ENCODE measurements at places on chromosomes 11 and 22.

- no peak for DNase-seq
Measured at GRCh38 chr11:128688896-128689546, 4.9 kb upstream of the FLI1 start.

DNA sequence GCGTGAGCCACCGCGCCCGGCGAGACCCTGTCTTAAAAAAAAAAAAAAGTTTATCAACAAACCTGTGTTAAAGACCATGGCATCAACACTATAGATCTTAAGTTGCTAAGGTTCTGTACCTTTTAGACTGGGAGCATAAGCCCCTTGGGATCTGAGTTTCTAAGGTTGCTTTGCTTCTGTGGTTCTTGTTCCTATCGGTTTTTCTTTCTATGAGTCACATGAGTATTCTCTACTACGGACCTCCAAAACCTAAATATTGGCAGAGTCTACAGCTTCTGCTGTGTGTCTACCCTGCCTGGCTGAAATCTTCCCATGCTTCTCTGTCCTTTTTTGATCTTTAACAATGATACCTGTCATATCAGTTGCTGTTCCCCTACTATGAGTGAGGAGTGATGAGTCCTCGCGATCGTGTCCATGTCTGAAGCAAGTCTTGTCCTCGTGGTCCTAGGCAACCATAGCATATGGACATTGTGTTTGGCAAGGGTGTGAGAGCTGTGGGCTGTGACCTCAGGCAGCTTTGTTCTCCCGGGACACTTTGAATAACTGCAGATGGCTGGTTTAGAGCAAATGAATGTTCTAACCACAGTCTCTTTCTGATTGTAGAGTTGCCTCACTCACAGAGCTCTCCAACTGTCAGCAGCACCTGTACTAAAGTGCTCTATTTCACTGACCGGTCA, 9.0 kb upstream of the DLAT start:
- DNase-seq: no peak

GRCh38 chr11:70411713-70412452, 13.6 kb downstream of the CTTN start:
- DNase-seq: no peak

- no peak for DNase-seq
Measured at GRCh38 chr11:64482588-64482987, 108.4 kb upstream of the SLC22A12 start.

DNA sequence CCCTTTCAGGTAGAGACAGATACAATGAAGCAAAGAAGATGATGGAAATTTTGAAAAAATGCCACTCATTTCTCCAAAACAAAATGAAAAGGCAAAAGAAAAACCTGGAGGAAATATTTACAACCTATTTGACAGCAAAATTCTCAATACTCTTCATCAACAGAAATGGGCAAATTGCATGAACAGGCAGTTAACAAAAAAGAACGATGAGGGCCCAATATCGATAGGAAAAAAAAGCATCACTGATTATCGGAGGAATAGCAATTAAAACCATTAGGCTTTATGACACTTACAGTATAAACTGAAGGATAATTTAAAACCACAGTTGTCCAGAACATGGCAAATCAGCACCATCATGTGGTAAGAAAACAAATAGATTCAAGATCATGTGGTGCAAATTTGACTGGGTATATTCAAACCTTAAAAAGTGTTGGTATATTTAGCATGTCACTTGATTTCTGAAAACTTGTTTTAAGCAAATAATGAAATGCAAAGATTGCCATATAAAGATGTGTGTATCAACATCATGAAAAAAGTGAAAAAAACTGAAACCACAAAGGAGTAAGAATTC, 222.9 kb downstream of the BRD1 start:
- DNase-seq: no peak

- no peak for DNase-seq
Measured at GRCh38 chr11:32043737-32044136, 47.1 kb upstream of the RCN1 start.

- DNase-seq: no peak
Measured at GRCh38 chr11:33412241-33412640, 155.1 kb downstream of the HIPK3 start.

DNA sequence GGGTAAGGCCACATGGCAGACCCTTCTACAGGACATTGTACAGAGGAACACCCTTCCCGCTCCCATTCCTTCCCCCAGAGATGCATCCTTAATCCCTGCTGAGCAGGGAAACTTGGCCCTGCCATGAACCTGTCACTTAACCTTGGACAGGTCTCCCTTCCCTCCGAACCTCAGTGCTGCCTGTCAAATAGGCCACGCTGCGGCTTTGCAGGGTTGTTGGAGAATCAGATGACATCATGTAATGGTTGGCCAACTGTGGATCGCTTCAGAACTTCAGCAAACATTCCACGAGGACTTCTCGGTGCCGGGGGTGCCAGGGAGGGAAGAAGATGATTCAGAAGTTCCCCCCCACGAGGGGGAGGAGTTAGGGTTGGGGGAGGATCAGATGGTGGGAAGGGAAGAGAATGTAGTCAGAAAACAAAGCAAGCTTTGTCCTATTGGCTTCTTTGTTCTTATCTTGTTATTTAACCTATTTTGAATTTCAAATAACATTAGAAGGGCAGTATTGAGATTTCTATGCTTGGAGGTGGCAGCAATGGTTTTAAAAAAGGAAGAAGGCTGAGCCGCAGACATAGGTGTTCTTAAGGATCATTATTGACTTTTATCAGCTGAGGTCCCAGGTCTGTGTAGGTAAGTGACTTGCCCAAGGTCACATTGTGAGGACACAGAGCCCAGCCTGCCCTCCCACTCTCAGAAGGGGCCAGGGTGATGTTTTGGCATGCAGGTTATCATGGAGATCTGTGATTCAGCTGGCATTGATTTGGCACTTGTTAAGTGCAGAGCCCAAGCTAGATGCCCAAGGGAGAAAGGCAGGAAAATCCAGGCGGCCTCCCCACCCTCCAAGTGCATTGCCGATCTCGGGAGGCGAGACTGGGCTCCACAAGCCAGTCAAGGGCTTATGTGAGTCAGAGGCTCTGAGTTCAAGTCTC, 3.1 kb downstream of the CDC42EP1 start:
- DNase-seq: no peak

DNA sequence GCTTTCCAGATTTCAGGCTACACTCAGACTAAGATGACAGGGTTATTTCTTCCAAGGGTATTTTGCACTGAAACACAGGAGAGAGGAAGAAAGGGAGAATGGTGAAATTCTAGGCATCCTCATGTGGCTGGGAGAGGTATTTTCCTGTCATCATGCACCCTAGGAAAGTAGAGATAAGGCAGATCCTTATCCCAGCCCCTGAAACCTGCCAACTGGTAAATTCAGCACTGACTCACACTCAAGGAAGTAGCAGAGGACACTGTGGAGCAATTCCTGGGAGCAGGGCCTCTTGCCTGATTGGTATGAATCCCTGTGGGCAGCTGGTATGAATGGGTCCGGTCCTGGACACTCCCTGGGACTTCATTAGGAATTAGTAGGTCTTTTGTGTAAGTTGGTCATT, 37.6 kb upstream of the SLC5A1 start:
- DNase-seq: no peak

- no peak for DNase-seq
Measured at GRCh38 chr11:68168694-68169093, 44.4 kb downstream of the KMT5B start.

DNA sequence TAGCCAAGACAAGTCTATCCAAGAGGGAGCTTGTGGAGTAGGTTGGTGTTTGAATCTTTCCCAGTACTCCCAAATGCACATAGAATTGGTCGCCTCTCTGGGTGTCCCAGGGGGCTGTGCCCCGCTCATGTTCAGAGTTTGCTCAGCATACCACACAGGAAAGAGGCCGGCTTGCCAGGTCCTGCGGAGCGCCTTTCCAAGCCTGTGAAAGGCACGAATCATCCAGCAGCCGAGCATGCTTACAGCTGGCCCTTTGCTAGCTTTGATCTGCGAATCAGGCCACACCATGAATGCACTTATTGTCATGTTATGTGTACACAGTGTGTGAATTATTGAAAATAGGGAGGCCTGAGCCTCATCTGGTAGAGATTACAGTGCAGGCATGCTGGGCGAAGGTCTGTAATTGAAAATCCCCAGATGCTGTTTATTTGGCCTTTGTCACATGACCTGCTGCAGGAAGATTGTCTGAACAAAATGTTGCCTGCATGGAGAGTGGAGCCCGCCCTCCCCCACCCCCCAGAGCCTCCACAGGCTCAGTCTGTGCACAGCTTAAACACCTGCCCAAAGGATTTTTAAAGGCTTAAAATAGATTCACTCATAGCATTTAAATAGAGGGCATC, 163.3 kb upstream of the RASSF10 start:
- DNase-seq: no peak

GRCh38 chr22:45927059-45927458, 49.9 kb downstream of the WNT7B start:
- no peak for DNase-seq

DNA sequence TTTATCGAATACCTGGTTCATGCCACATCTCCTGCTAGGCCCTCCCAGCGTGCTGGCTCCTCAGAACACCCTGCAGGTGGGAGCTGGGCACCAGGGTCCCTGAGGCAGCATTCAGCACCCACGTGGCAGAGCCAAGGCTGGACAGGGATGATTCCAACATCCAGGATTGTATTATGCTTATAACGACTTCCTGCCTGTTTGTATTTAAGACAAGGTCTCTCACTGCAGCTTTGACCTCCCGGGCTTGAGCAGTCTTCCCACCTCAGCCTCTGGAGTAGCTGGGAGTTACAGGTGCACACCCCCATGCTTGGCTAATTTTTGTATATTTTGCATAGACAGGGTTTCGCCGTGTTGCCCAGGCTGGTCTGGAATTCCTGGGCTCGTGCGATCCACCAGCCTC, 64.7 kb upstream of the WNT7B start:
- no peak for DNase-seq

- no peak for DNase-seq
Measured at GRCh38 chr11:88418508-88418907, 81.0 kb upstream of the CTSC start.

DNA sequence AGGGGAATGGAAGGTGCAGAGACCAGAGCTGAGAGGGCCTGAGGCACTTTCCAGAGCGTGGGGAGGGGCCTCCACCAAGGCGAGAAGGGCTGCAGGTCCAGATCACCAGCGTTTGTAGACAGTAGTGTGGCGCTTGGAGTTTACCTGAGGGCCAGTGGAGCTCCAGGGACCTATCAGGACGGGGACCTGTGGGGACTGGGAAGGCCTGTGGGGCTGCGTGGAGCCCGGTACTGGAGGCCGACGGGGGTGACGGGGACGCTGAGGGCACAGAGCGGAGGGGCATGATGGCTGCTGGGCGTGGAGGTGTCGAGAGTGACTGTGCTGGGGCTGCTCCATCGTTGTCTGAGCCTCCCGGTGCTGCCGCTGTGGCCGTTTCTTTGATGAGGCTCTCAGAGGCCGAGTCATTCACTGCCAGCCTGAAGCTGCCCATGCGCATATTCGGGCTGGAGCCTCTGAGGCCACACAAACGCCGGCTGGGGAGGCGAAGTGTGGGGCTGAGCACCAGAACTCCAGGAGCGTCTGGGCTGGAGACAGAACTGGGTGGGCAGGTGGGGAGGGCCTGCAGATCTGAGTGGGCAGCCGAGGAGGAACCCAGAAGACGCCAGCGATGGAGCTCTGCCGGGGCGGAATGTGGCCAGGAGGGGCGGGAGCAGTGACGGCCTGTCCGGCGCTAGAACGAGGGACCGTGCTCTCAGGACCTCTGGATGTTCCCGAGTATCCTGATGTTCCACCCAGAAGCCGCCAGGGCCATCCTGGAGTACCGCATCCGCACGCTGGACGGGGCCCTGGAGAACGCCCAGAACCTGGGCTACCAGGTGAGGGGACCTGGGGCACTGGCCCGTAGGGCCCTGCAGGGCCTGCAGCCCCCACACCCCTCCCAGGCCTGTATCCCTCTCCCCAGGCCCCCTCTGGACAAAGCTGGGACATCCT, 2.6 kb downstream of the PGGHG start:
- DNase-seq: no peak

DNA sequence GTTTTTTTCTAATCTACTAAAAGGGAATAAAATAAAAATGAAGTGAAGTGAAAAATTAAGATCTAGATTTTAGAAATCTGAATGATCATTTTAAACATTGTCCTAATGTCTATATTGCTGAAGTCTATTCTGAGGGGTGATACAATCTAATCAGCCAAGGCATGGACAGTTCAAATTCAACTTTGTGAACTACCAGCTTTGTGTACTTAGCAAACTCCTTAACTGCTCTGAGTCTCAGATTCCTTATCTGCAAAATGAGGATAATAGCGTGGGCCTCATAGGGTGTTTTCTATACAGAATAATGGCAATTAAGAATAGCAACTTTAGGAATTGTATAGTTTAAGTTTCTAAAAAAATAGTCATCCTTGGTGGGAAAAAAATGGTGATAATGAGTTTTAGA, 31.4 kb downstream of the FAR1 start:
- no peak for DNase-seq

DNA sequence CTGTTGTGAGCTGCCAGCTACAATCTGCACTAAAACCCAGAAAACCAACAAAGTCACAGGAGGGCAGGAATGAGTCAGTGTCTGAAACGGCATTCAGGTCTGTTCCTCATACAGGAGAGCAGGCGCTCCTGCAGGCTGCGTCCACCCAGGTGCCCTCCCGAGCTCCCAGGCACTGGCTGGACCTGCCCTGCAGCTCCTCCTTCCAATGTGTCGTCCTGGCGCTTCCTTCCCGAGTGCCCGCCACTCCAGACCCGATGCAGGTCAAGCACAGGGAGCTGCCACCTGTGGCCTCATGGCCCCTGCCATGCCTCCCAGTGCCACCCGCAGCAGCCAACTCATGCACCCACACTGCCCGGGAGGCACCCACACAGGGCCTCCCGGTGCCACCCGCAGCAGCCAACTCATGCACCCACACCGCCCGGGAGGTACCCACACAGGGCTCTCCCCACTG, 12.0 kb downstream of the BRD1 start:
- DNase-seq: peak; percentile 12

GRCh38 chr11:62909107-62909894, 11.9 kb downstream of the CHRM1 start:
- DNase-seq: no peak

DNA sequence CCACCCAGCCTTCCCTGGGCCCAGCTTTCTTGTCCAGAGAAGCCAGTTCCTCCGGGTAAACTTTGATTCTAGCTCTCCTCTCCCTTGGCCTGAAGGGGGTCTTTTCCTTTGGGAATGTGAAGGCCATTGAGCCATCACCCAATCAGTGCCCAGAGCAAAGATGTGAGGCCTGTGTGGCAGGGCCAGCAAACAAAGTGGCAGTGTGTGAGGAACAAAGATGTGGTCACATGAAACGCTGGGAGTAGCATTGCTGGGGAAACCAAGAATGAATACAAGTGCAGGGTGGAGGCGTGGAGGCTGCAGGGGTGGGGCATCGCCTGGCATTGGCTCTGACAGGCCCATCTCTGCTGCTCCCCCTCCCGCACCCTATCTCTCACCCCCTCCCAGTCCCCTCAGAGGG, 91.9 kb upstream of the BID start:
- DNase-seq: no peak

- DNase-seq: no peak
Measured at GRCh38 chr11:112886434-112887370, 74.5 kb upstream of the NCAM1 start.

GRCh38 chr22:20034143-20034542, 13.2 kb downstream of the TANGO2 start:
- no peak for DNase-seq

GRCh38 chr11:113457784-113458183, 17.4 kb downstream of the DRD2 start:
- no peak for DNase-seq

- DNase-seq: no peak
Measured at GRCh38 chr11:100575860-100576717, 111.0 kb upstream of the ARHGAP42 start.
